NCI-H510A (cell line): ENCODE measurements at places on chromosomes 1 and 21.

DNA sequence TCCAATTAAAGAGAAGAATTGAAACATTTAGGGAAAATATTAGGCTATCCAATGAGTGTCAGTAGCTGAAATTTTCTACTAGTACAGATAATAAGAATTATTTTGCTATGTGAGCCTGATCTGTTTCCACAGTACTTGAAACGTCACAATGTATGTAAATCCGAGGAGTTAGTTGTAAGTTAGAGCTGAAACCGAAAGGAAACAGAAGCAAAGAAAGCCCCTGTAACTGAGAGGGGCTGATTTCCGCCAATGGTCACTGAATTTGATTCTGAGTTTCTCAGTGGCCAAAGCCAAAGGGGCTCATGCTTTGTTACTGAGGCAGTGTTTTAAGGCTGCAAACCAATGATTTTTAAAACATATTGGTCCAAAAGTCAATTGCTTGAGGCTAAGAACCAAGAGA is 168.3 kb upstream of the DUSP10 start:
- no peak for DNase-seq

- DNase-seq, result no peak
These were observed 53.6 kb downstream of the WNT9A start for GRCh38 chr1:227893949-227894721.

DNA sequence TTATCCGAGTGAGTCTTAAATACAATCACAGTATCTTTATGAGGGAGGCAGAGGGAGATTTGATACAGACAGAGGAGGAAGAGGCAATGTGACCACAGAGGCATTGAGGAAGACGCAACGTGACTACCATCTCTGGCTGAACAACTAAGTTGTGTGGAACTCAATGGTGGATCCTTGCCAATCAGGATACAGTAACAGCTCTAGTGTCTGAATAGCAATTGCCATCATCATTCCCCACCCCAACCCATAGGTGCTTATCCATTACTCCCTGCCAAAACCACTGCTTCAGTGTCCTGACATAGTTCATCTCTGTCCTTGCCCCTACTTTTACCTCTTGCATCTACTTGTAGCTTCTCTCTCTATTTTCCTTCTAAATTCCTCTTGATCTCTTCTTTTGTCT is 20.5 kb upstream of the RHBDL2 start:
- DNase-seq, result no peak

DNA sequence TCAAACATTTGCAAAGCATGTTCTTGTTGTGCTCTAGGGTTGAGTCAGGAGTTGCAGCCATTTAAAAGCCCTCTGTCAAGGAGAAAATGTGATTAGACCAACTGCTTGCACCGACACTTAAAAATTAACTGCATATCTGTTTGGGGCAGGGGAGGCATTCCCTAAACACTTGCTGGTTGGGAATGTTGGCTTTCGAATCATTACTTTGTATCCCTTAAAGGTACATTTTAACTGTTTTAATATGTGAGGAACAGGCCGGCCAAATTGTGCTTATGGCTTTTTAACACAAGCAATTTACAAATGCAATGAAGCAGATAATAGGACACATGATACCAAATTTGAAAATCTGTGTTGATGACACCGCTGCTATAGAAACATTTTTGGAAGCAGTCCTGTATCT is 159.1 kb downstream of the LHX8 start:
- DNase-seq, result no peak

GRCh38 chr1:36096500-36097432 is 8.1 kb downstream of the ADPRS start:
- DNase-seq, result peak; percentile 59

GRCh38 chr1:154546264-154547063 is 12.0 kb downstream of the UBE2Q1 start:
- peak; percentile 18 for DNase-seq
